ENCODE measurements at places on chromosomes 12 and 14. TPM values are rescaled to one million over a fixed set of nuclear protein-coding genes. Genes with fewer than 3 reads are reported as not detected.

Gene ANKRD52
- total RNA-seq: 18.0 TPM

DNA sequence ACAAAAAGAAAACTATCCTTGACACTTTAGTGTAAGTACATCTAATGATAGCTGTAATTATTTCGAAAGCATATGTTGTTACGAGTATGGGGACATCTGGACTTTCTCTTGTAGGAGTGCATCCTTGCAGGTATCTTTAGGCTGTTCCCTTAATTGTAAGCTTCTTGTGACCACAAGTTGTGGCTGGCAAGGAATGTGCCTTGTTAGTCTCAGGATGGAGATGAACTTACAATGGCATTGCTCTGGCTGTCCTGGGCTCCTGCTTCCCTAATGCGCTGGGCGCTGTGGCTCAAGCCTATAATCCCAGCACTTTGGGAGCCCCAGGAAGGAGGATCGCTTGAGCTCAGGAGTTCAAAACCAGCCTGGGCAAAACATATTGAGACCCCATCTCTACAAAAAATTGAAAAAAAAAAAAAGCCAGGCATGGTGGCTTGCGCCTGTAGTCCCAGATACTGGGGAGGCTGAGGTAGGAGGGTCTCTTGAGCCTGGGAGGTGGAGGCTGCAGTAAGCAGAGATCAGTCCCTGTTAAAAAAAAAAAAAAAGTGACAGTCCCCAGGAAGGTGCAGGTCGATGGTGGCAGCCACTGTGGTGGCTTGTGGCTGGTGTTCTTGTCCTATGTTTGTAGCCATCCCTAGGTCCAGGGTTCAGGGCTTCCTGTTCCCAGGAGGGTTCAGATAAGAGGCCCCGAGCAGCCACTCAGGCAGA is 23.7 kb upstream of the PPP1R13B start:
- DNase-seq: no peak

DNA sequence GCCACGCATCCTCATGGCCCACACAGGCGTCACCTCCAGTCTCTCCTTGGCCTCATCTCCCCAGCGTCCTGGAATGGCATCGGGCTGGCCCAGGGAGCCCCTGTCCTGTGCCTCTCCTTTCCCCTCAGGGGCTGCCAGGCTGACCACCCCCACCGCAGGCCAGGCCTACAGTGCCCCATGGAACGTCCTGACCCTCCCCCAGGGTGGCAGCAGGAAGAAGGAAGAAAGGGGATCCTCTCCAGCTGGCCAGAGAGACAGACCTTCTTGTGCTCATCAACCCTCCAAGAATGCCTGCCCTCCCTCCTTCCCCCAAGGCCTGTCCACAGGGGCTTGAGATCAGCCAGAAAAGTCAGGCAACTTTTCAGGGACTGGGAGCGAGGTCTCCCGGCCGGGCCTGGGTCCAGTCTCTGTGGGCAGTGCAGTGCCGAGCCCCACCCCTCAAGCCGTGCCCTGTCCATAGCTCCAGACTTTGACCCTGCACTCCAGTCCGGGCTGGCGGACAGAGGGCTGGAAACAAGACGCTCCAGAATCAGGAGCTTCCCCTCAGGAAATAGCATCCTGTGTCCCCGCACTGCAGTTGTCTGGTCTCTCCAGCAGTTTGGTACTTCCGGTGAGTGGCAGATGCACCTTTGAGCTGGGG is at the start of gene DAO:
DAO (plus strand) TSS at position 478 of the 640 bp plus-strand sequence. CDS start 4,915 bp downstream, outside the sequence.
- DNase-seq: no peak

Gene PAH
- not detected for total RNA-seq

GRCh38 chr14:78455896-78456435 is 285.8 kb downstream of the NRXN3 start:
- no peak for DNase-seq

GRCh38 chr14:105528586-105529318 is 2.4 kb downstream of the TMEM121 start:
- peak; percentile 15 for DNase-seq

Gene FAM90A1
- total RNA-seq: 0.18 TPM

GRCh38 chr12:108868781-108869180 is 11.1 kb upstream of the DAO start:
- DNase-seq: no peak

- no peak for DNase-seq
These were observed 5.7 kb upstream of the OAS3 start for GRCh38 chr12:112932485-112933128.

DNA sequence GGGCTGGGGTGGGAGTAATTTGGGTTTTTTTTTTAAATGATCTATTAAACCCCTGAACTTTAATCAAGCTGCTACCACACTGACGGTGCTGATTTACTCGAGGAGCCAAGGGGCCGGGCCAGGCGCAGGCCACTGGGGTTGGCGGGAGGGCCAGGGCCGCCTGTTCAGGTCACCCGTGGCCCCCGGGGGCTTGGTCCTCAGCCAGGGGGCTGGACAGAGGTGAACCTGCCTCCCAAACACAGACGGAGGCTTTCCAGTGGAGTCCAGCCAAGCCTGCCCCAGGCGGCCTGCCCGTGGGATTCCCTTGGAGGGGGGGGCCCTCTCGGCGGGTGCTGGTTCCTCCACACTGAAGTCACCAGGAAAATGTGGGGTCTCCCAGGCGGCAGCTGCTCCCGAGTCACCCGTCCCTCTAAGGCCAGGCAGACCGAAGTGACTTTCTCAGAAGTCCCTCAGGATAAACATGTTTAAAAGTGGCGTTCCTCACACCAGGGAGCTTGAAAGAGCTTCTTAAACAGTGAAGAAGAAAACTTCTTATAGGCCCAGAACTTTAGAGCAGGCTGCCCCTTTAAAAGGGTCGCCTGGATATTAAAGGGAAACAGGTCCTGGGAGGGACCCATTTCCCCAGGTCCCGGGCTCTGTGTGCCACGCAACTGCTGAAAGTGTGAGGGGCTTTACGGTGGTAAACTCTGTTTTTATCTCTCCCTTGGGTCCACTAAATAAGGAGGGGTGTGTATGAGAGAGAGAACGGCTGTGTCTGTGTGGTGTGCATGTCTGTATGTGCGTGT is 167.2 kb upstream of the GSC start:
- DNase-seq: peak; percentile 20

DNA sequence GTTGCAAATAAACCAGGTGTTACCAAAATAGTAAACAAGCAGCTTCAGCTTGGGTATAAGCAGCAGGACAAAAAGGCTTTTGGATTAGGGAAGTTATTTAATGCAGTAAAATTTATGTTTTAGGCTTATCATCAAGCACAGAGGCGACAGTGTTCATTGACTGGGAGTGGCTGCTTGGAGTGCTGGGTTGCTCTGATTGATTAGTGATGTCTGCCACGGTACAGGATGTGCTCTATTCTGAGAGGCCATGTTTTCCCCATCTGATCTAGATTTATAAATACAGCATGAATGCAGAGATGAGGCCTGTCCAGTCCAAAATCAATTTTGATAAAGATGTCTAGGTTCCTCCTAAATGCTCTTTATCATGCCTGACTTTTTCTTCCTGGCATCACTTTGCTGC is 83.5 kb downstream of the MAP1LC3B2 start:
- no peak for DNase-seq

Gene TEAD4
- total RNA-seq: 31.9 TPM

Gene ADAMTS20
- 0.33 TPM for total RNA-seq

GRCh38 chr12:40156021-40156764 is 50.3 kb upstream of the SLC2A13 start:
- no peak for DNase-seq

Gene RNF212B
- total RNA-seq: not detected

DNA sequence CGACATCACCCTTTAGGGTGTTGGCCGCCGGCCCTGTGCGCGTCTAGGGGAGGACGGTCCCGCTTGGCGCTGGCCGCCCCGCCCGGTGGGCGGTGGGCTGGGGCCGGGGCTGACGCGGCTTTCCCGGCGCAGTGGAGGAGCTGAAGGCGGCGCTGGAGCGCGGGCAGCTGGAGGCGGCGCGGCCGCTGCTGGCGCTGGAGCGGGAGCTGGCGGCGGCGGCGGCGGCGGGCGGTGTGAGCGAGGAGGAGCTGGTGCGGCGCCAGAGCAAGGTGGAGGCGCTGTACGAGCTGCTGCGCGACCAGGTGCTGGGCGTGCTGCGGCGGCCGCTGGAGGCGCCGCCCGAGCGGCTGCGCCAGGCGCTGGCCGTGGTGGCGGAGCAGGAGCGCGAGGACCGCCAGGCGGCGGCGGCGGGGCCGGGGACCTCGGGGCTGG is 3.6 kb downstream of the TNFAIP2 start:
- DNase-seq: peak; percentile 43

DNA sequence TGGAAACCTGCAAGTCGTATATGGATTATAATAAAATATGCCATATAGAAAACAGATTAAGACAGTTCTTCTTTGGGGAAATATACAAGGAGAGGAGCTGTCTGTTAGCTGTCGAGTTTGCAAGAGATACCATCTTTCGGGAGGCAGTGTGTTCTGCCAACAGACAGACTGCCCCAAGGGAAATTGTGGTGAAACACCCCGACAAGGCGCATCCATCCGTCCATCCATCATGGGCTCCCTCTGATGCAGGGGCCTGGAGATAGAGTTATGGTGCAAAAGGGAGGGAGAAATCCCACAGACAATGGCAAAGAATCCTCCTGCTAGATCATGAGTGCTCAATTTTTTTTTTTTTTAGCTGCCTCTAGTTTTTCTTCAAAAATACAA is 156.3 kb downstream of the DPF3 start:
- no peak for DNase-seq

- DNase-seq: peak; percentile 58
These were observed 1.5 kb downstream of the SPX start for GRCh38 chr12:21527451-21528180.

Gene ACTR6
- total RNA-seq: 15.8 TPM

DNA sequence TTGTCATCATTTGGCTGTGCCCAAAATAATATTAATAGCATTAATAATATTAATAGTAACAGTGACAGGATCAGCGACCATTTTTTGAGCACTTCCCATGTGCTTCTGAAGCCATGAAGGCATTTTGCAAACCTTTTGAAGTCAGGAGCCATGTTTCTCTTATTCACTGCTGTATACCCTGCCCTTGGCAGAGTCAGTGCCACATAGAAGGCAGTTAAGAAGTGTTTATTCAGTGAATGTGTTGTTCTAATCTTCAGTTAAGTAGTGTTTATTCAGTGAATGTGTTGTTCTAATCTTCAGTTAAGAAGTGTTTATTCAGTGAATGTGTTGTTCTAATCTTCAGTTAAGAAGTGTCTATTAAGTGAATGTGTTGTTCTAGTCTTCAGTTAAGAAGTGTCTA is 319.7 kb upstream of the NAV3 start:
- no peak for DNase-seq

GRCh38 chr14:57052705-57053302 is 215.9 kb downstream of the EXOC5 start:
- DNase-seq: no peak

Gene PPM1H
- 2.9 TPM for total RNA-seq

Gene NYNRIN
- 37.2 TPM for total RNA-seq

DNA sequence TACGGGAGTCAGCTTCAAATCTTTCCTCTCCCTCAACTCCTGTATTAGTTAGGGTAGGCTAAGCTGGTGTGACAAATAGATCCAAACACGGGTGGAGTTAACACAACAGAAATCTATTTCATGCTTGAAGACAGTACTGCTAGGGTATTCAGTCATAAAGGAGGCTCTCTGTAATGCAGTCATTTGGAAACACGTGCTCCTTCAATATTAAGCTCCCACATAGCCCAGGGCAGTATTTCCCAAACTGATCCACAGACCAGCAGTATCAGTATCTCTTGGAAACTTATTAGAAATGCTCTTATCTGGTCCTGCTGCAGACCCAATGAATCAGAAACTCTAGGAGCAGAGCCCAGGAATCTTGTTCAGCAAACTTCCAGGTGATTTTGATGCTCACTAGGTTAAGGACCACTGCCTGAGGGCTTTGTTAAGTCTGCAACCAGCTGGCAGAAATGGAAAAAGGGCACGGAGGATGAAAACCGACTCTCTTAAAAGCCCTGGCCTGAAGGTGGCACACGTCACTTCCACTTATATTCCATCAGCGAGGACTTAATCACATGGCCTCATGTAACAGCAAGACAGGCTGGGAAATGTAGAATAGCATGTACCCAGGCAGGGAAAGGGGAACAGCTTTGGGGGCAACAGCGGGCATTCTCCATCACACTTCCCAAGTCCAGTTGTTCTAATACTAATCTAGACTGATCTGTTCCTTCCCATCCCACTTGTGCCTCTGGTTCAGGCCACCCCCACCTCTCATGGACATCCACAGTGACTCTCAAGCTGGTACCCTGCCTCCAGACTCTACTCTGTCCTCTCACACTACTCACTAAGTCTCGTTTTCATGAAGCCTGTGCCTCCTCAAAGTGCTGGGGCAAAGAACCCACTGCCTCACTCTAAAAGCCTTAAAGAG is 38.2 kb upstream of the RIC8B start:
- no peak for DNase-seq

DNA sequence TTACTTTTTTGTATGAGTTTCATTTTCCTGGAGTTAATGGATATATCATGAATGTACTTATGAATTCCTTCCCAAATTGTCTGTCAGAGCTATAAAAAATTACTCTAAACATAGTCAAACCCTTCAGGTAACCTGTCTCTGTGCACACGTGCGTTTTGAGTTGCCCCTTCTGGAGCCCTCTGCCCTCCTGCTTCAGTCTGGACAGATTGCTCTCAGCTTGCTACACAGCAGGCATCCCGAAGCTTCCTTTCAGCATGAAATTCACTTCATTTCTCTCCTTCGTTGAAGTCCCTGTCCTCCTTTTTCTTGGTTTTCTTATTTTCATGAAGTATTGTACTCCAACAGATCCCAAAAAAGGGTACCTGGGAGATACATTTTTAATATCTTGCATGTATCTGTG is 47.3 kb downstream of the FNTB start:
- no peak for DNase-seq

Gene ENDOU
- 0.53 TPM for total RNA-seq

GRCh38 chr12:5960783-5961182 is 15.7 kb upstream of the ANO2 start:
- DNase-seq: no peak

- no peak for DNase-seq
These were observed 273.2 kb downstream of the APAF1 start for GRCh38 chr12:98918176-98918863.

- DNase-seq: no peak
These were observed 115.1 kb downstream of the GALC start for GRCh38 chr14:87877877-87878276.

GRCh38 chr12:101694986-101695385 is 2.5 kb upstream of the CHPT1 start:
- no peak for DNase-seq

DNA sequence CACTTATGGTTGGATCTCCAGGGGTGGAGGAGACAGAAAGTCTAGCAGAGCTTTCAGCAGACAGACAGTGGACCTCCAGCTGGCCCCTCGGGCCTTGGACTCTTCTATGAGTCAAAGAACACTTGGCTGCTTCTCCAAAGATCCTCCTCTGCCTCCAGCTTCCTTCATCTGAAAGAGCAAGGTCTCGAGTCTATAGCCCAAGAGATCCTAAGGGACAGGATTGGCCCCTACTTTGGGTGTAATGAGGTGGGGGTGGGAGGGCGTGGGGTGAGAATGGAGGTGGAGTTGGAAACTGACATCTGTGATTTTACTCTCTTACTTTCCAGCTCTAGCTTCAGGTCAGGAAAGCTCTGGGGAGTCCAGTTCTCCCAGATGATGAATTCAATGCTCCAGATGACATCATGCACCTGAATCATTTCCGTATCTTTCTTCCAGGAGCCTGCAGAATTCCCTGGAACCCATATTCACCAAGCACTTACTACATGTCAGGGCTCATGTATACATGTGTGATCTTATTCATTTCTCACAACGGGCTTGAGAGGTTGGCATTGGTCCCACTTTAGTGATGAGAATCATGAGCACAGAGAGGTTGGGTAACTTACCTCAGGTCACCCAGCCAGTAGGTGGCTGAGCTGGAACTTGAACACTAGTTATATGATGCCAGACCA is 10.2 kb upstream of the PGF start:
- DNase-seq: peak; percentile 29
